Thoracic aorta (tissue), 2 donors: ENCODE measurements at places on chromosomes 2 and 18. TPM values are rescaled to one million over a fixed set of nuclear protein-coding genes. Genes with fewer than 3 reads are reported as not detected.

DAPL1 gene
- total RNA-seq: not detected

SIX3 gene
- total RNA-seq: 0.14 TPM

SGPP2 gene
- total RNA-seq: not detected

TNS1 gene
- total RNA-seq: 2,296 TPM

SYT4 gene
- total RNA-seq: not detected

MOGAT1 gene
- total RNA-seq: not detected

TMEM178A gene
- 5.4 TPM for total RNA-seq

DSG1 gene
- 1.1 TPM for total RNA-seq

ANKRD62 gene
- not detected for total RNA-seq
